Cerebellar nuclear complex (tissue), 1 donor: ENCODE measurements at places on chromosomes 16 and 17.
A peak's percentile ranks its signal among the peaks of the same experiment; 100 is the strongest.

DNA sequence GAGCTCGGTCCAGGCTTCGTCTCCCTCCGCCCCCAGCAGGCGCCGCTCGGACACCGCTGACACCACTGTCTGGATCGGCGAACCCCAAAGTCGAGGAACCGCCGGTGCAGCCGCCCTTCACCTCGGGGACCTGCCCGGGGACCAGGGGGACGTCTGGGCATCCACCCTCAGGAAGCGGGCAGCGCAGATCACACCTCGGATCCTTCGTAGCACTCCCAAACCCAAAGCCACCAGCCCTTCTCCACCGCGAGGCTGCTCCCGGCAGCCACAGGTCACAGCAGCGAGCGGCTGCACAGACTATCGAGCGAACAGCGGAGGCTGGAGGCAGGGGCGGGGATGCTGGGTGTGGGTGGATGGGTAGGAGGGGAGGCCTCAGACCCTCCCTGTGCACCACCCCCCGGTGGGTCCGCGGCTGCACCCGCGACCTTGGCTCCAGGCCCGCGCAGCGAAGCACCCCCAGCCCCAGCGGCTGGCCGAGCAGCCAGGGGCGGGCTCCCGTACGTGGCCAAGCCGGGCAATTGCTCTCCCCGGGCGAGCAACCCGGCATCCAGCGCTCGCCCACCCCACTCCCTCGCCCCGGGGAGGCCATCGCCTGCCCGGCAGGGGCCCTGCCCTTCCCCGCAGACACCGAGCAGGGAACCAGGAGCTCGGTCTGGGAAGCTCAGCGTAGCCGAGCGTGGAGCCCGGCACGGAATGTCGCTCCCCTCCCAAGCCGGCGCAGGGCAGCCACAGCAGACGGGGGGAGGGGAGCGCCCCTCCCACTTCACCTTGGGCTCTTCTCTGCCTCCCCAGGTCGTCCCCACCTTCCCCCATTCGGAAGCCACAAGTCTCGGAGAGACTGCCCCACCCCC lies 1.0 kb downstream of the SDK2 start:
- DNase-seq = no peak

DNA sequence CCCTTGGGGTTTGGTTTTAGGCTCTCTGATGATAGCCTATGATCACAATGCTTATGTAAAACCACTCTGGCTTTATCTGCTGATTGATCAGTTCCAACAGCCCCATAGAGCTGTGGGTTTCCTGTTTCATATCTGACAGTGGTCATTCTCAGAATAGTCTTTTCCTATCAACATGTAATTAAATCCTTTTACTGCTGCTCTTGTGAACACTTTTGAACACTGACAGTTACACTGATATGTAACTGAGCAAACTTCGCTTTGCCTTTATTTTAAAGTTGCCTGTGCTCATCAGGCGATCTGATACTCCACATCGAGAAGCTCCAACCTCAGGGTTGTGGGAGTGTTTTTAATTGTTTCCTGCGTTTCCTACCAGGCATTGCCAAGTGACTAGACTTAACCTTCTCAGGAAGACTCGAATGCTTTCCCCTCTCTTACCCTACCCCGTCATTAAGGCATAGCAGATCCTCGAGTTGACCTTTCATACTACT lies 17.3 kb upstream of the CLEC18B start:
- DNase-seq = no peak

DNA sequence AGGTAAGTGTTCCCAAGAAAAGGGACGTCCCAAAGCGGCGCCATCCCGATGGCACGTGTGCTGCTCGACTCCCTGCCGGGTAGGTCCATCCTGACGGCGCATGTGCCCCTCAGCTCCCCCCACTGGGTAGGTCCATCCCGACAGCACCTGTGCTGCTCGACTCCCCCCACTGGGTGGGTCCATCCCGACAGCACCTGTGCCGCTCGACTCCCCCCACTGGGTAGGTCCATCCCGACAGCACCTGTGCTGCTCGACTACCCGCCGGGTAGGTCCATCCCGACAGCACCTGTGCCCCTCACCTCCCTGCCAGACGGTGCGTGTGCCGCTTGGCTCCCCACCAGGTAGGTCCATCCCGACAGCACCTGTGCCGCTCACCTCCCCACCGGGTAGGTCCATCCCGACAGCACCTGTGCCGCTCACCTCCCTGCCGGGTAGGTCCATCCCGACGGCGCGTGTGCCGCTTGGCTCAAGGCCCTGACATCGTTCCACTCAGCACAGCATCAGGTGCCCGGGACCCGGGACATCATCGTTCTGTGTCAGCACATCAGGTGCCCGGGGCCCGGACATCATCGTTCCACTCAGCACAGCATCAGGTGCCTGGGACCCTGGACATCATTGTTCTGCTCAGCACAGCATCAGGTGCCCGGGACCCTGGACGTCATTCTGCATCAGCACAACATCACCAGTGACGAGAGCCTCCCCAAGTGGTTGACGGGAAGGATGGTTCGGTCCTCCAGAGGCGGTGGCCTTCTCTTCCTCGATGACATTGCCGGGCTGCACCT lies 5.7 kb upstream of the FN3K start:
- no peak for DNase-seq

GRCh38 chr16:63749276-63749675 lies 1372.6 kb downstream of the CDH11 start:
- no peak for DNase-seq

- DNase-seq = no peak
Measured at GRCh38 chr17:8068736-8069586, 18.6 kb downstream of the ALOX12B start.

DNA sequence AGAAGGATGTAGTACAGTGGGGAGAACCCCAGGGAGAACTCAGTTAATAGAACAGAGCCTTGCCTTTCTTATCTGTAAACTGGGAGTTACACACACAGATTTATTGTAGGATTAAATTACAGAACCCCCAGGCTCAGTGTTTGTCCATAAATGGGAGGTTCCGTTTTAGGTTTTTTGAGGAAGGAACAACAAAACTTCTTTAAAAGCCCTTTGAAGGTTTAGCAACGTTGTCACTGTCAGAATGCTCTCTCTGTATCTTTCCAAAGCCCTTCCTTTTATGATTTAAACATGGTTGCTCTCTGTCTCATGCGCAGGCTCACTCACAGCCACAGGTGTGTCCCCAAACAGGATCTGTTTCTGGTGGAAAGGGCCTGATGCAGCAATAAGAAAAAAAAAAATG lies 9.4 kb upstream of the GNA13 start:
- no peak for DNase-seq

DNA sequence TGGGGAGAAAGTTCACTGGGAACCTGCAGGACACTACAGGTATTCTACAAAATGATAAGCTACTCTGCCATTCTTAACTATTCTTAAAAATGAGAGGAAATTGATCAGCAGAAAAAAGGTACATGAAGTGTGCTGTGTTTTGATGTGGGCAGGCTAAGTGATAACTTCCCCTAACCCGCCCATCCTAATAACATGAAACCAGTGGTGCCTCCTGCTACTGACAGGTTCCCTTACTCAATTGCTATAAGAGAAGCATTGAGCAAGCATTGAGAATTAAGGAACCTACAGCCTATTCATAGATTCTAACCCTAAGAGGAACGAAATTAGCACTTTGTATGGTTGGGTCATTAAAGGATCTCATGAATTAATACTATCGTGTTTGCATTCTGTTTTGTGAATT lies 18.9 kb downstream of the XYLT1 start:
- no peak for DNase-seq

- no peak for DNase-seq
Measured at GRCh38 chr16:19179546-19180490, 11.8 kb downstream of the SYT17 start.

DNA sequence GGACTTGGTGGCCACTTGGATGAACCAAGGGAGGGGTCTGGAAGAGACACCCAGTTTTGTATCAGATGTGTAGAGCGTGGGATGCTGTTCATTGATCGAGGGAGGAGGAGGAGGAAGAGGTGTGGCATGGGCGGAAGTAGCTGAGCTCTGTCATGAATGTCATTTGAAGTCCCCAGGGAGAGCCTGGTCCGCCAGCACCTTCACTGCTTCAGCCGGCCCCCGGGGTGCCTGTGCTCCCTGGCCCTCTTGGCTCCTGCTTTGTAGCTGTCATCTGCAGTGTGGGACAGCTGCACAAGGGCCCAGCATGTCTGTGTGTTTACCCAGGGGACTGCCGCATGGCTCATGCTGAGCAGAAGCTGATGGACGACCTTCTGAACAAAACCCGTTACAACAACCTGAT lies 75.4 kb upstream of the RBL2 start:
- DNase-seq = no peak

DNA sequence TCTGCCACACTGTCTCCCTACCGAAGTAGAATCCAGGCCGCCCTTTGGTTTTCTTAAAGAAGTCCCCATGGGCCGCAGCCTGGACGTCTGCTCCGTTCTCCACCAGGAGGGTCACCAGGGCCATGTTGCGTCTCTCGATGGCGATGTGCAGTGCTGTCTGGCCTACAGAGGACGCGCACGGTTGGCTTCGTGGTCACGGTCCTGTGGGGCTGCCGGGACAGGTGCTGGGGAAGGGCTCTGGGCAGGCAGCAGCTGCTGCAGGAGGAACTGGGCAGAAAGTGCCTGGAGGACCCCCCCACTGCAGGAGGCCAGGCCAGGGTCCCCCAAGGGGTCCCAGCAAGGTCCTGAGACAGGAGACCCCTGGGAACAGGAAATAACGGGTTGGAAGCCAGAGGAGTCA lies 19.0 kb downstream of the TRPV1 start:
- no peak for DNase-seq

GRCh38 chr16:68229431-68230175 lies 6.3 kb downstream of the ESRP2 start:
- peak; percentile 47 for DNase-seq

GRCh38 chr17:65985571-65985970 lies 206.4 kb downstream of the CEP112 start:
- DNase-seq = no peak

DNA sequence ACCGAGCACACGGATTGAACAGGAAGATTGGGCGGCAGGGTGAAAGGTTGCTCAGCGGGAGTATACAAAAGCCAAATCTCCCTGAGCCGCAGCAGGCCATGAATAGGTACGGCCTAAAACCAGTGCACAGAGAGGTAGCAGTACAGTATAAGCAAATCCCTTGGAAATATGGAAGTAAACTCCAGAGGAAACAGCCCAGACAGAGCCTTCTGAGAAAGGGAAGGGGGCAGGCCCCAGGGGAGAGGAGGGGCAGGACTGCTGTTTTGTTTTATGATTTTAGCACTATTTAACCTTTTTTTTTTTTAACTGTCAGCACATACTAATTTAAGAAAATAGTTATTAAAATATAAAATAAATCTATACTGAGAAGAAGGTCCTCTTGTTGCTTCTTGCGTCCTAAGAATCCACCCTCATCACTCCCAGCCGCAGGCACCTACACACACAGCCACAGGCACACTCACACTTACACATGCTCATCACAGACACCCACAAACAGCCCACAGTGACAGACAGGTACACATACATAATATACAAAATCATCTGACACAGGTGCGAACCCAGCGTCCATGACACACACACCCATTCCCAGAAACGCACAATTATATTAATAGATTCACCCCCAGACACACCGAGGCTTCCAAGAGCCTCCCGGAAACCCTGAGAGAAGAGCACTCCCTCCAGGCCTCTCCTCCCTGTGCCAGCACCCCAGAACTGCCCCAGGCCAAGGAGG lies 12.8 kb downstream of the PLXDC1 start:
- DNase-seq = no peak

- no peak for DNase-seq
Measured at GRCh38 chr16:78292844-78293380, 193.5 kb downstream of the WWOX start.

DNA sequence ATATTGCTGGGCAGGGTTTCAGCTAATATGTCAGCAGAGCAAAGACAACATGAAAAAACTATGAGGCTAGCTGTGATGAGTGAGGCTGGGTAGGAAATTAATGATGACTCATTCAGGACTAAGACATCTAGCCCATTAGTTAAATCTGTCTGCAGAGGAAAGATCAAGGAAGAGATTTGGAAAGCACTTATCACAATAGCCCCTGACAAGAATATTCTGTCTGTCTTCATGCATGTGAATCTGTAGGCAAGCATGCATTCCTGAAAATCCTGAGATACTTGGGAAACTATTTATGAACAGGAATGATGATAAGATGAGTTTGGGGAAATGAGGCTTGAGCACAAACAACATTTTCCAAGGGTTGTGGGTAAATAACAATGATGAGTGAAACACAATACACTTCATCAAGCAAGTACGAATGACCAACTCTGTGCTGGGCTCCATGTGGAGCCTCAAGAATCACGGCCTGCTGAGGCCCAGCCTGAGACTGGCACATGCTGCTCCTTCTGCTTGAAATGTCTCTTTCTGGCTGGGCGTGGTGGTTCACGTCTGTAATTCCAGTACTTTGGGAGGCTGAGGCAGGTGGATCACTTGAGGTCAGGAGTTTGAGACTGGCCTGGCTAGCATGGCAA lies 96.5 kb upstream of the ASIC2 start:
- no peak for DNase-seq

- DNase-seq = no peak
Measured at GRCh38 chr16:67782567-67783352, 23.6 kb downstream of the RANBP10 start.

DNA sequence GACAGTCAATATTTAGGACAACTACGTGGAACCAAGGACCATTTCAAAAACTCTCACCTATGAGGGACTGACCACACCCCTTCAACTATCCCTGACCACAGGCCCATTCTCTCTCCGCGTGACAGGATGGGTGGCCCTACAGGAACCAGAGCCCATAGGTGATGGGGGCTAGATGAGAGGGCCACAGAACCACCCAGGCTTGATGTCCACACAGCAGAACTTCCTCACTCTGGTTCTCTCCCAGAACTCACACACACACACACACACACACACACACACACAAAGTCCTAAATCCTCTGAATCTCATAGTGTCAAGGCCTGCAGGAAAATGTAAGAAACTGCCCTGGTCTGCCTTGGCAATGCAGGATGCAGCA lies 1.5 kb downstream of the ZNF319 start:
- DNase-seq = no peak

- no peak for DNase-seq
Measured at GRCh38 chr17:29930409-29931010, 482 bp upstream of the SSH2 start.

DNA sequence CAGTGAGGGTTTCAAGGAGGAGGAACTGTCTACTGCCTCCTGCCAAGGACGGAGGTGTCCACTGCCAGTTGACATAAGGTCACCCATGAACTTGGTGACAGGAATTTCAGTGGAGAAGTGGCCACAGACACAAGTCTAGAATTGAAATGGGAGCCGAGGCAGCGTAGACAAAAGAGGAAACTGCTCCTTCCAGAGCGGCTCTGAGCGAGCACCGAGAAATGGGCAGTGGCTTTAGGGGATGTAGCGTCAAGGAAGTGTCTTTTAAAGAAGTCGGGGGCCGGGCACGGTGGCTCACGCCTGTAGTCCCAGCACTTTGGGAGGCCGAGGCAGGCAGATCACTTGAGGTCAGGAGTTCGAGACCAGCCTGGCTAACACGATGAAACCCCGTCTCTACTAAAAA lies 3.1 kb upstream of the SERPINF1 start:
- no peak for DNase-seq

- DNase-seq = no peak
Measured at GRCh38 chr17:31413874-31414549, 22.5 kb downstream of the RAB11FIP4 start.

DNA sequence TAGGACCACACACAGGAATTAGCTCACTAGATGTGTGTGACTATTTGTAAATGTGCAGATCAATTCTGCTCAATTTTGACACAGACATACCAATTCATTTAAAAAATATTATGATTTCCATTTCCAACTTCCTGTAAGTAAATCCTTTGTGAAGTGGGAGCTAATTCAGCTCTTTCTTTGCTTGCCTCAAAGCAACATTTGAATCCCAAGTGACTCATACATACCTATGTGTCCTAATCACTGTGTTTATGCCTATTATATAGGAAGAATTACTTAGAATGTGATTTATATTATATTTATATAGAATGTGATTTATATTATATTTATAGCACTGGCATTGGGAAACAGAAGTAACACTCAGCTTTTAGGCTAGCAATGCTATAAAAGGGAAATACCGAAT lies 195.9 kb upstream of the C17orf78 start:
- no peak for DNase-seq
